Thoracic aorta (tissue), 2 donors: ENCODE measurements at places on chromosomes 4 and X.

GRCh38 chr4:175813821-175814220, 1.8 kb upstream of the GPM6A start:
- no peak for DNase-seq

DNA sequence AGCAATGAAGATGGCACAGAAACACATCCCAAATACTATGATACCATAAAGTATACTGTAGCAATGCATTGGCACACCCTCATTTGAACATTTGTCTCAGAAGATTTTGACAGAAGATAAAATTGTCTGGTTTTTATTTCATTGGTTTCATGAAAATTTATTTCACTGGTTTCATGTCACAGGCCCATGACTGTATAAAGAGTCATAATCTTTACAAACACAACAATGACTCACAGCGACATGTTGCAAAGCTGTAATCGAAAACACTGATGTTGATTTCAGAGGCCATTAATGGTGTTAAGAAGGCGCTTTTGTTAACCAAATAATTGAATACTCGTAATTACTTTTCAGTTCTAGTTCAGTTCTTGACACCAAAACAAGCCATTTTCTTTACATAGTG, 8.1 kb upstream of the DTHD1 start:
- DNase-seq: no peak

DNA sequence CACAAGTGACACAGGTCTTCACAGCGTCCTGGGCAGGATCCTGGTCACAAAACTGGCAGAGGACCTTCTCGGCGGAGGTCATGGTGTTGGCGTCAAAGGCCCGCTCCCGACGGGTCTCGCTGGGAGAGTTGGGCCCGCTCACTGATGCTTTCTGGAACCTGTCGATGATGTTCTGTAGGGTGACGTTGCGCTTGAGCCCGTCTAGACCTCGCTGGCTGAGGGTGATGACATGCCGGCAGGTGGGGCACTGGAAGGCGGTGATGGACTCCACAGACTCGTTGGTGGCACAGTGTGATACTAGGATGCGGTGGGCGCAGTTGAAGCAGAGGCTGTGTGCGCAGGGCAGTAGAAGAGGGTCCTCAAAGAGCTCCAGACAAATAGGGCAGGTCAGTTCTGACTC, 53.2 kb downstream of the MID1 start:
- DNase-seq: no peak

- DNase-seq: no peak
Measured at GRCh38 chr4:93814722-93815121, 13.8 kb upstream of the ATOH1 start.

GRCh38 chr4:107037199-107037584, 1.1 kb upstream of the DKK2 start:
- DNase-seq: no peak
